ENCODE measurements at places on chromosomes 3 and 15.
A peak's percentile ranks its signal among the peaks of the same experiment; 100 is the strongest.

GRCh38 chr3:165233501-165234195 is 37.5 kb upstream of the SLITRK3 start:
- no peak for DNase-seq

GRCh38 chr15:98070137-98070536 is 109.6 kb downstream of the ARRDC4 start:
- no peak for DNase-seq

DNA sequence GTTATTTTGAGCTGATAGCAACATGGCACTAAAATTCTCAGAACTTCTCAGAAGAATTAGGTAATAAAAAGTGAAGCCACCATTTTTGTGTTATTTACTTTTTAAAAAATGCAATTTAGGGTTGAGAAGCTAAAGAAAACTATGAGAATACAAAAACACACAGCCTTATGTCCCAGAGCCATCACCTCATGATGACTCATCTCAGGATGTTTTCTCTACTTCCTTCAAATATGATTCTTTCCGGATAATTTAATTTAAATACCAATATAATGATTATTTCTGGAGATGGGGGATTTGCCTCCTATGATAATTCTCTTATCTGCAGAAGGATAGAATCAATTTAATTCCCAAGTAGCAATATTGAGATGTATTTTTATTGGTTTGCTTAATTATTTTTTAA is 105.6 kb upstream of the BFSP2 start:
- DNase-seq = no peak

DNA sequence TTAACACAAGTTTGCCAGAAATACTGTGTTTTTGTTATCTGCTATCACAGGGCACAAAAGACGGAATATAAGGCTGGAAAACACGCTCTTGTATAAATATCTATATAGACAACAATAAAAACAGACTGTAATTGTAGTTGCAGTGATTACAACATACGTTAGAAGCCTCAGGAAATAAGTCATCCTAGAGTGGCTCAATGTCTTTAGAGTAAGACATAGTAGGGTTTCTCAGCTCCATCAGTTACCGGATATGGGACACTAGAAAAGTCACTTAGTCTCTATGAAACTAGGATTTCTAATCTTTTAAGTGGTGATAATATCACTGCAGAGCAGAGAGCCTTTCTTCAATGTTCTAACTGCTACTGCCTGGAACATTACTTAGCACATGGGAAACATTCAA is 208.8 kb downstream of the STAG1 start:
- no peak for DNase-seq

GRCh38 chr3:189298469-189299375 is 127.0 kb downstream of the TPRG1 start:
- no peak for DNase-seq

GRCh38 chr15:66399276-66399675 is 12.6 kb downstream of the MAP2K1 start:
- no peak for DNase-seq

DNA sequence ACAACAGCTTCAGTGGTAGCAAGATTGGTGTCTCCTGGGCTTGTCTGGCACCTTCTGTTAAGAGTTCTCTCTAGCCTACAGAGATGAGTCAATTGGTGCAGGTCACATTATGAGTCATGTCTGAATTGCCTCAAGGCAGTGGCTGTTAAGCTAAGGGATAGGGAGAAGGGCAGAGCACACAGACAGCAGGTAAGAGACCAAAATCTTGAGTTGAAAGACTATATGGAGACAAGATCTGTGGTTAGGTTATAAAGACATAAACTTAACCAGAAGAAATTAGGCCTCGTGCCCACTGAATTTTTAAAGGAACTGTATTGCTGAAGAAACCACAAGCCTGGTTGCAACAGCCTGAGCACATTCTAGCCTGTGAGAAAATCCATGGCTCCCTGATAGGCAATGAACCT is 19.2 kb upstream of the KPNA1 start:
- DNase-seq = no peak

DNA sequence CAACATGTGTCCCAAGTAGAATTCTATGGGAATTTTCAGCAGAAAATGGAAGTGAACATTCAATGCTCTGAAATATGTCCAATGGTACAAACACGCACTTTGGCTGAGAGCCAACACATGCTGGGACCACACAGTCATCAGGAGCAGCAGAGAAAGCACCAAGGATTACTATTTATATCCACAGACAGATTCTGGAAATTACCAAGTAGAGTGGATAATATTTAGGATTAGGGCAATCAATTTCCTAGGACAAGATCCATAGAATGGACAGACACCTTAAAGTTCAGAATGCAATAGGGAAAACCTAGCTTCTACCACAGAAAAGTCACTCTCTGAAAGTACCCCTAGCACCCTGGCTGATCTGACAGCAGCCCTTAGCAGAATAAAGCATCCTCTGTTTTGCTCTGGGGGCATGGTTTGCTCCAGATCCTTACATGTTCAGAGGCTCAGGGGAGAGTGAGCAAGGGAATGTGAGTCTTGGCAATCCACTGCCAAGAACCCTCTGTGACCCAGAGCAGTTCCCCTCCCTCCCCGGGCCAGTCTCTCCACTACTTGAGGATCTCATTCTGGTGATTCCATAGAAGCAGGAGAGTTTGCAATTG is 206.0 kb upstream of the WNT5A start:
- no peak for DNase-seq

- no peak for DNase-seq
Observed at GRCh38 chr3:170566413-170566812, 19.5 kb downstream of the SLC7A14 start.

- no peak for DNase-seq
Observed at GRCh38 chr15:41424809-41425208, 7.9 kb downstream of the RTF1 start.

DNA sequence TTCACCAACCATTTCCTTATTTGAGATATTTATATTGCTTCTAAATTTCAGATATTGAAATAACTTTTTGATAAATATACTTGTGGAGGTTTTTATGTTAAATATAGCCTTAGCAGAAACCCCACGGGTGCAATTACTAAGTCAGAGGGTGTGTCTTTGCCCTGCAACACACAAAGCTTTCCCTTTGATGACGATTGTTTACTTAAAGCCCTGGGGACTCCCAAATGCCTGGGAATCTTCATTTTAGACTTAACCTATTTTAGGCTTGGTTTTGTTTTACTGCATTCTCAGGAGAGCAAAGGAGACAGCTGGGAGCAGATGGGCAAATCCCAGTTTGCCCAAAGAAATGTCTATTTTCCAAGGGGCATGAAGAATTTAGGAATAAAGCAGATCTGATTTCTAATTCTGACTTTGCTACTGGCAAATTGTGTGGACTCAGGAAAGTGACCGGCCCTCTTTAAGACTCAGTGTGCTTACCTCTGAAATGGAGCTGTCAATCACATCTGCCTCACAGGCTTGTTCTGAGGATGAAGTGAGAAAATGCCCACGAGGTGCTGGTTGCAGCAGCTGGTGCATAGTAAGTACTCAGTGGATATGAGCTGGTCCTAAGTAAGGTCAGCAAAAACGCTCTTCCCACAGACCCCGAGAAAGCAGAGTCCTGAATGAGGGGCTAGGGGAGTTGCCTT is 49.3 kb upstream of the CA12 start:
- DNase-seq = no peak

DNA sequence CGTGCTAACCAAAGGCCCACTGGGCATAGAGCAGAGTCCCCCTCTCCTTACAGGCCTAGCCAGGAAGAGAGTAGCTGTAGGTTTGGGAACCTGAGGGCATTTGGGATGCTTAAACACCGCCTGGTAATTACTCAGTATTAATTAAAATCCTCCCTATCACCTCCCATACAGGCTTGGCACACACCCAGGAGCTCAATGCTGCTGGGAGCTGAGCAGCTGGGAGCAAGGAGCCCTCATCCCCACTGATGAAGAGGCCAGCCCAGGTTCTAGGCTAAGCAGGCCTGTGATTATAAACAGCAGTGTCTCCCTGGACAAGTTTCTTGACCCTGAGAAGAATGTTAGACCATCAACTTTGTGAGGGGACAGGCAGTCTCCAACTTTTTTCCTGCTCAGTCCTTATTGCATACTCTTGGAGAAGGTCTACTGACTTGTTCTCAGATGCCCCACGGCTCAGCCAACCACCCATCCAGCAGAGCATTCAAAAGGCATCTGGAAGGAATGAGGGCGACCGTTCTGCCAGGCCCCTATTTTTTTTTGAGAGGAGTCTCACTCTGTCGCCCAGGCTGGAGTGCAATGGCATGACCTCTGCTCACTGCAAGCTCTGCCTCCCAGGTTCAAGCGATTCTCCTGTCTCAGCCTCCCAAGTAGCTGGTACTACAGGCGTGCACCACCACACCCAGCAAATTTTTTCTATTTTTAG is 1.3 kb upstream of the PRKAR2A start:
- DNase-seq = no peak

GRCh38 chr15:90063770-90064247 is 38.5 kb downstream of the IDH2 start:
- peak; percentile 67 for DNase-seq

- DNase-seq = peak; percentile 48
Observed at GRCh38 chr15:78049691-78050440, 27.6 kb downstream of the TBC1D2B start.

DNA sequence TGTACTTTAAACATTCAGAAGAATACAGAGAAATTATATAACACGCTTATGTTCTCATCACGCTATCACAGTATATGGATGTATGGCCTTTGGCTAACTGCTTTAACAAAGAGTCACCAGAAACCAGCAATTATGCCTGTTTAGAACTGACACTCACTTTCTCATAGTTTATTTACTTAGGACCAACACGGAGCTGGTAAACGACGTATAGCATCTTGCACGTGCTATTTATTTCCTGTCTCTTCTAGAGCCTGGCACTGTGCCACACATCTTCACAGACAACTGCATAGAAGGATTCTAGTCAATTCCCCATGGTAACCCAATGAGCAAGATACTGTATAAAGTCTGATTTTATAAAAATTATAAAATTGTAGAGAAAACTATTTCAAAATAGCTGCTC is 43.6 kb downstream of the TBC1D2B start:
- no peak for DNase-seq

DNA sequence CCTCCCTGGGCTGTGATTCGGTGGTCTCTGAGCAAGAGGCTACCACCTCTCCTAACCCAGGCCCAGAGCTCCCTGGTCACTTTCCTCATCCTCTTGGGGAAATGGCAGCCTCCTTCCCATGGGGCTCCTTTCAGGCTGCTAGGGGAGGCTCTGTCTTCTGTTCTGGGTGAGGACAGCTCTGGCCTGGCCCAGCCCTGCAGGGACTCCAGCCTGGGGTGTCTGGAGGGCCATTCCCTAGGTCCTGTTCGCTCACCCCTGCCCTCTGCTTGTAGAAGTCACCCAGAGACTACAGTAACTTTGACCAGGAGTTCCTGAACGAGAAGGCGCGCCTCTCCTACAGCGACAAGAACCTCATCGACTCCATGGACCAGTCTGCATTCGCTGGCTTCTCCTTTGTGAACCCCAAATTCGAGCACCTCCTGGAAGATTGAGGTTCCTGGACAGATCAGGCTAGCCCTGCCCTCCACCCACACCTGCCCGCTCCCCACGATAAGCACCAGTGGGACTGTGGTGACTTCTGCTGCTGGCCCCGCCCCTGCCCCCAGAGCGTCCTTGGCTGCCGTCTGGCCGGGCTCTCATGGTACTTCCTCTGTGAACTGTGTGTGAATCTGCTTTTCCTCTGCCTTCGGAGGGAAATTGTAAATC is 30.9 kb downstream of the PRKCD start:
- no peak for DNase-seq

DNA sequence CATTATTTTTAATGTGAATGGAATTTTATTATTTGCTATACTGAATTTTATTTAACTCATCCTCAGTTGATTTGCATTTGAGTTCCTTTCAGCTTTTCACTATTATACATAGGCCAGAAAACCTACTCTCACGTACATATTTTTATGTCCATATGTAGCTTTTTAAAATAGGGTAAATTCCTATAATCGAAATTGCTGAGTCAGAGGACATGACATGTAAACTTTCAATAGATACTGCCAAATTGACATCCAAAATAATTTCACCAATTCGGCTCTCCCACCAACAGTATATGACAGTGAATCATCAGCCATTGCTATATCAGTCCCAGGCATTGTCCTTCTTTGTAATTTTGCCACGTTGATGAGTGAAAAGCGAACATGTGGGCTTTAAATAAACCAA is 222.5 kb downstream of the SQOR start:
- DNase-seq = no peak

GRCh38 chr15:39442898-39443297 is 138.0 kb upstream of the THBS1 start:
- no peak for DNase-seq

DNA sequence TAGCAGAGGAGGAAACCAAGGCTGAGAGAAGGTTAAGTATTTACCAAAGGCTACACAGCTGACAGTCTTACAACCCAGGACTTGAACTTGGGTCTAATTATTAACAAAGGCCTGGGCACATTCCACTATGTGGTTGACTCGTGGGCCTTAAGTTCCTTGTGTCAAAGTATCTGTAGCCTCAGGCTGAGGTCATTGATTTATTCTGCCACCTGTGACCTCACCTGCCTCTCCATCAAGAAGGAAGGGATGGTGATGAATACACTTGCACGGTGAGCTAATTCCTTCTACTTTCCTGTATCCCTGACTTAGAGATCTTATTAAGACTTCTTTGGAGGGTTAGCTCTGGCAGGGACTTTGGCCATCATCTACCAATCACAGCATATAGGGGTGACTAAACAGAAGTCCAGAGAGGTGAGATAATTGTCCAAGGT is 19.9 kb upstream of the LRRC58 start:
- DNase-seq = no peak

GRCh38 chr3:194141415-194142155 is 5.6 kb downstream of the HES1 start:
- peak; percentile 97 for DNase-seq

GRCh38 chr15:63006032-63006878 is 36.3 kb upstream of the TPM1 start:
- no peak for DNase-seq

- DNase-seq = no peak
Observed at GRCh38 chr15:66773129-66773873, 71.3 kb downstream of the SMAD6 start.

GRCh38 chr3:181844211-181844610 is 132.5 kb downstream of the SOX2 start:
- no peak for DNase-seq

GRCh38 chr3:138254216-138254615 is 67.1 kb downstream of the ARMC8 start:
- DNase-seq = no peak

DNA sequence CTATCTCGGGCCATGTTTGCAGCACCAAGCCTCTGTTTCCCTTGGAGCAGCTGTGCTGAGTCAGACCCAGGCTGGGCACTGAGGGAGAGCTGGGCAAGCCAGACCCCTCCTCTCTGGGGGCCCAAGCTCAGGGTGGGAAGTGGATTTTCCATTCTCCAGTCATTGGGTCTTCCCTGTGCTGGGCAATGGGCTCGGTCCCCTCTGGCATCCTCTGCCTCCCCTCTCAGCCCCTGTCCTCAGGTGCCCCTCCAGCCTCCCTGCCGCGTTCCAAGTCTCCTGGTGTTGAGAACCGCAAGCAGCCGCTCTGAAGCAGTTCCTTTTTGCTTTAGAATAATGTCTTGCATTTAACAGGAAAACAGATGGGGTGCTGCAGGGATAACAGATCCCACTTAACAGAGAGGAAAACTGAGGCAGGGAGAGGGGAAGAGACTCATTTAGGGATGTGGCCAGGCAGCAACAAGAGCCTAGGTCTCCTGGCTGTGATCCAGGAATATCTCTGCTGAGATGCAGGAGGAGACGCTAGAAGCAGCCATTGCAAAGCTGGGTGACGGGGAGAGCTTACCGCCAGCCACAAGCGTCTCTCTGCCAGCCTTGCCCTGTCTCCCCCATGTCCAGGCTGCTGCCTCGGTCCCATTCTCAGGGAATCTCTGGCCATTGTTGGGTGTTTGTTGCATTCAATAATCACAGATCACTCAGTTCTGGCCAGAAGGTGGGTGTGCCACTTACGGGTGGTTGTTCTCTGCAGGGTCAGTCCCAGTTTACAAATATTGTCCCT is 1.2 kb downstream of the RHO start:
- no peak for DNase-seq
